Stimulated activated CD4-positive, alpha-beta T cell treated with anti-CD3 and anti-CD28 coated beads, Interleukin-15, amount 100 ng/mL, for 1 hour (primary cell): ENCODE measurements at places on chromosomes 2 and 18.

- no peak for DNase-seq
Observed at GRCh38 chr2:52724585-52724984, 1043.0 kb upstream of the CHAC2 start.

DNA sequence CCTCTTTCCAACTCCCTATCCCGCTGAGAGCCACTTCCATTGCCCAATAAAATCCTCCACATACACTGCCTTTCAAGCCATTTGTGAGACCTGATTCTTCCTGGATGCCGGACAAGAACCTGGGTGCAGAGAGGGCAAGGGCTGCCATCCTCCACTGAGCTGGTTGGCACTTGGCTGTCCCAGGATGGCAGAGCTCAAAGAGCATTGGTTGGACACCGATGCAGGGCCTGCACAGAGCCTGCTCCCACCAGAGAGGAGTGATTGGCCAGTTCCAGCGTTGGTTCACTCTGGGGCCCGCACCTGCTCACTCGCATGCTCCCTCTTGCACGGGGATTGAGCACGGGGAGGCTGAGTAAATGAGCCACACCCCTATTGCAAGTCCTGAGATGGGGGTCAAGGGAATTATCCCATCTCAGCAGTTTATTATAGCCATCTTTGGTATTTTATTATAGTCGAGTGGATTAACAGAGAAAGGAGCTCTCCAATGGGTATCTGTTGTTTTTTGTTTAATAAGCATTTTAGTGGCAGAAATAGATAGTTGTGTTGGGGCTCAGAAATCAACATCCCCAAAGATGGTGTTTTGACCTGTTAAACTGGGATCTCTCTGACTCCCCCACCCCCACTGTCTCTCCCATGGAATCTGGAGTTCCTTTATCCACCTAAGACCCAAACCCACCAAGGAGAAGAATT is 19.8 kb upstream of the MGAT4A start:
- DNase-seq: no peak

DNA sequence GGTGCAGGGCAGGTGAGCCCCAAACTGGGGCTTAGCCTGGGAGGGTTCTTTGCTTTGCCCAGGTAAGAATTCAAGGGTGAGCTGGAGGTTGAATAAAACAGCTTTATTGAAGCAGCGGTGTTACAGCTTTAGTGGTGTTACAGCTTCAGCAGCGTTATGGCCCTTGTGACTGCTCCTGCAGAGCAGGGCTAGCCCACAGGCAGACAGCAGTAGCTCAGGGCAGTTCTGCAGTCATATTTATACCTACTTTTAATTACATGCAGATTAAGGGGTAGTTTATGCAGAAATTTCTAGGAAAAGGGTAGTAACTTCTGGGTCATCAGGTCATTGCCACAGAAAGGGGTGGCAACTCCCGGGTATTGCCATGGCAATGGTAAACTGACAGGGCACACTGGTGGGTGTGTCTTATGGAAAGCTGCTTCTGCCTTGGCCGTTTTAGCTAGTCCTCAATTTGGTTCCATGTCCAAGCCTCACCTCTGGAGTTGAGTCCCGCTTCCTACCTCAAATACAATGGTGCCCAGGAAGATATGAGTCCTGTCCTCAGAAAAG is 78.2 kb downstream of the THNSL2 start:
- no peak for DNase-seq

GRCh38 chr2:64461271-64462058 is 7.5 kb downstream of the LGALSL start:
- DNase-seq: no peak

- no peak for DNase-seq
Observed at GRCh38 chr2:8654041-8654440, 27.8 kb upstream of the ID2 start.

- no peak for DNase-seq
Observed at GRCh38 chr2:149526689-149527088, 60.9 kb downstream of the MMADHC start.

DNA sequence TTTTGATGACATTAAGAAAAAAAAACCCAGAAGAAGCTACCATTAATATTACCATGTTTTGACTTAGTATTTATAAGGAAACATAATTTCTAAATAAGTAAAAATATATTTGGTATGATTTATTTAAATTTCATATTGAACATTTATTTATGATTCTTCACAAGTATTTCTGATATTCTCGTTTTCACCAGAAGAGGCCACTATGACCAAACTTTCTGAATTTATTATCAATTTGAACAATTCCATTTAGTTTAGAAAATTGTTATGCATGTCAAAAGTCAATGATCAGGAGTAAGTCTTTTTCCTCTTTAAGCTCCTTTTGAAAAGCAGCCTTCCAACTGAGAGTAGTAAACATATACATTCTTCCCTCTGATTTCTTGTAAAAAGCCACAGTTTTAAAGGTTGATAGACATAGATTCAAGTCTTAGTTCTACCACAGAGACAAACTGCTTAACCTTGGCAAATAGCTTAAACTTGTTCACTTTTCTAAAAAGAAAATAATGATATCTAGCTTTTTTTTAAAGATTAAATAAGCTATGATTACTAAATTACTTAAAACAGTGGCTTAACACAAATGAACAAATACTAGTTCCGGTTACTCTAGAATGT is 329.9 kb downstream of the TRIB2 start:
- DNase-seq: no peak

DNA sequence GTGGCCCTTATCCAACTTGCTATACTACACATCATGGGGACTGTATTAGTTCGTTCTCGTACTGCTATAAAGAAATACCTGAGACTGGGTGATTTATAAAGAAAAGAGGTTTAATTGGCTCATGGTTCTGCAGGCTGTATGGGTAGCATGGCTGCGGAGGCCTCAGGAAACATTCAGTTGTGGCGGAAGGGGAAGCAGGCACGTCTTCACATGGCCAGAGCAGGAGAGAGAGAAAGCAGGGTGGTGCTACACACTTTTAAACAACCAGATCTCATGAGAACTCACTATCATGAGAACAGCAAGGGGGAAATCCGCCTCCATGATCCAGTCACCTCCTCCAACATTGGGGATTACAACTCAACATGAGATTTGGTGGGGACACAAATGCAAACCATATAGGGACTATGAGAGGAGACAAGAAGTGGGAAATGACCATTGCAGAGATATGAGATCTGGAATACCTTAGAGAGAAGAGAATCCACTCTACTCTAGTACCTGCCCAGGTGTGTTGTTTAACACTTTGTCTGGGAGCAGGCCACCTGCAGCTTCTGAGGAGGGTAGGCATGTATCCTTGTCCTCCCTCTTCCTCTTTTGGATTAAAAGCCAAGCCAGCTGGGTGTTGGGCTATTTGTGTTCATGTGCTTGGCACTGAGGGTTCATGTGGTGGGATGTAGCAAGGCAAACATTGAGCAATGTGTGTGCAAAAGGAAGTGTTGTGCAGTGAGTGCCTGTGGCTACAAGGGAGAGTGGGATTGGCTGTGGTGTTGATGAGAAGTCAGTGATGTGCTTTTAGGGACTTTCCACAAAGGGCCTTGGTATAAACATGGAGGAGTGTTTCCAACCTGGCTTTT is 22.8 kb downstream of the TTLL4 start:
- DNase-seq: no peak

DNA sequence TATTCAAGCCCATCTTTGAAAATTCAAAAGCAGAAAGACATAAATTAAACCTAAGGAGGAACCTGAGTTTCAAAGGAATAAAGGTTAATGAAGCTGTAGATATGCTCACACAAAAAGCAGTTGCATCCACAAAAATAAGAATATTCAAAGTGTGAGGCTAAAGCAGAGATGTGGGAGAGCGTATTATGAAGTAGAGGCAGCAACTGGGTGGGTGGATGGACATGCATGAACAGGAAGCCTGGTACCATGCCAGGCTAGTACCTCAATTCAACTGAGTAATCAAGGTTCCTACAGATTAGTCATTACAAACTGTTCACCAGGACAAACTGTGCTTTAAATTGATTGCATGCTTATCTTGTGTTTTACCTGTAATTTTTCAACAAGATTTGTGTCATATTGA is 330.0 kb upstream of the PKDCC start:
- DNase-seq: no peak

DNA sequence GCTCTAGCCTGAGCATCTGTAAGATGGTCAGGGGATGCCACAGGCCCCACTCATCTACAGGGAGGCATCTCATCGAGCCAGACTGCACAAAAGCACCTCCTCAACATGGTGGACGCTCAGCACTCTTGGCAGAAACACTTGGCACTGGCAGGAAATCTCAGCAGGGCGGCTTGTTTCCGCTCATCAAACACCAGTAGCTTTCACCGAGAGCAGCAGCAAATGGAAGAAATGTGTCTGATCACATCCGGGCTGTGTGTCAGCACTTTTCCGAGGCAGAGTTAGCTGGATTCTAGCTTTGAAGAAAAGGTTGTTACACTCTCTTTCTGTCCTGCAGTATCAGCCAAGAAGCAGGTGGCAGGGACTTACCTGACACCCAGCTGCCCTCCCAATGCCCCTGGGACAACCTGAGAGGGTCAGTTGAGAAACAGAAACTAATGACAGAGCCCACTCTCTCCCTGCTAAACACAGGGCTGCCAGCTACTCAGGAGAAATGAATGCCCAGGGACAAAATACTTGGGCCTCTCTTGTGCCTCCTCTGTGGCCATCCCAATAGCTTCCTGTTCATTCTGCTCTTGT is 68.9 kb upstream of the FZD7 start:
- DNase-seq: no peak

GRCh38 chr18:71028285-71028762 is 739.5 kb downstream of the SOCS6 start:
- DNase-seq: no peak

GRCh38 chr2:198807131-198807530 is 650.6 kb downstream of the SATB2 start:
- DNase-seq: no peak

GRCh38 chr2:131031431-131031841 is 61.8 kb downstream of the FAM168B start:
- DNase-seq: no peak

DNA sequence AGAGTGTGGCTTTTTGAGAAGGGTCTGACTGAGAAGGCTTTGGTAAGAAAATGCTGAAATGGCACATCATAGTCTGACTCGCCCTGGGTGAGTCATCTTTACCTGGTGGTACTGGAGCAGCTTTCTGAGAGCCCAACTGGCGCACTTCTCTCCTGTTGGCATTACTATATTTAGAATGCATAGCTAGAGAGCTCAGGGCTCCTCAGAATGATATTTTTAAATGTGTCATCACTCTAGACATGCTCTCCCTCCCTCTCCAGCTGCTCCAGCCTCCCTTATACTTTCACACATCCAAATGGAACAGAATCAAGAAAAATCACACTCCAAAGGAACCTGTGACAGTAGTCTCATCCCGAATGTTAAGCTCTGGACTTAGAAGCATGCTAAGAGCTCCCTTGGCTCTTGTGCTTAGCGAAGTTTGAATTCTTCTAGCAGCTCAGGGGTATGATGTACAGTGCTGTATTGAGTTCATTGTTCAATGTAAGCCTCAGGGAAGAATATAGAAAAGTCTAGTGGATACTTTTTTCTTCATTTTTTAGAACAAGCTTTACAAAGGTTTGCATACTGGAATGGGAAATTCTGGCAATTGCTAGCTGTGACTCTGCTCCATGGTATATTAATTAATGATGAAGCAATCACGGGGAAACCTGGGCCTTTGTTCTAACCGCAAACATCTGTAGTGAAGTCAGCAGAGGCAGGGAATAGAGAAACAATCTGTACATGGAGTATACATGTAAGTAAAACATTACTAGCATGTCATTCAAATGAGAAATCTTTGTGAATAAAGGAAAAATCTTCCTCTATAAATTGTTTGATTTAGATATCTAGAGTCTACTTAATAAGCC is 751.2 kb upstream of the NRXN1 start:
- DNase-seq: no peak

DNA sequence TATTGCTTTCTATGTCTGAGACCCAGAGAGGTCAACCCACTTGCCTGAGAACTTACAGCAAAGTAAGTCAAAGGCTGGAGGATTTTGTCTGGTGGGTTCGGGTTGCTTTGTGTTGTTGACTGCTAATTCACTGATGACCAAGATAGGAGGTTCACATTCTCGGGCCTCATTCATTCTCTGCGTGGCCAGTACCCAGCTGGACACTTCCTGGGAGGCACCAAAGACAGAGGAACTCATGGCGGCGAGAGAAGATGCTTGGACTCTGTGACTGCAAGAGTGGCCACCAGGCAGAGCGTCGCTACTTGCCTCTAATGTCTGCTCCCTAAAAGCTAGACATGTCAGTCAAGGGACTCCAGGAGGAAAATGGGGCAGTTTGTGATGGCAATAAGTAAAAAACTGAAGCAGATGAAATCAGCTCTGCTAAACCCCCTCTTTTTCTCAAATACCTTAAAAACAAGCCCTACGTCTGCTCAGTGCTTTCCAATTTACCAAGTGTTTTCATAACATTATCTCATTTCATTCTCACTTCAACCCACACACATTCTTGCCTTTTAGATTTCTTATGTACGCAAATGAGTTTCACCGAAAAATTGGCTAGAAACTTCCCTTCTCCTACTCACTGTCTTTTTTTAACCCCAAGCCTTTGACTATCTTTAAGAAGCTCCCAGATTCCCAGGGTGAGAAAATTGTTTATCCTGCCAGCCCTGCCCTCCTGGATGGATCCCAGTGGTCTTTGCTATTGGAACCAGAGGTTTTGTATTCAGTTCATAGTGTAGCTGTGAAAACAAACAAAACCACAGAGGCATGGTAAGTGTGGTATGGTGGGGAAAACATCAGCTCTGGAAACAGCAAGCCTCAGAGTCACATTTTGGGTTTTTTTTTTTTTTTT is 4.9 kb upstream of the LBH start:
- DNase-seq: no peak

- DNase-seq: no peak
Observed at GRCh38 chr2:148914463-148914862, 39.4 kb downstream of the KIF5C start.

DNA sequence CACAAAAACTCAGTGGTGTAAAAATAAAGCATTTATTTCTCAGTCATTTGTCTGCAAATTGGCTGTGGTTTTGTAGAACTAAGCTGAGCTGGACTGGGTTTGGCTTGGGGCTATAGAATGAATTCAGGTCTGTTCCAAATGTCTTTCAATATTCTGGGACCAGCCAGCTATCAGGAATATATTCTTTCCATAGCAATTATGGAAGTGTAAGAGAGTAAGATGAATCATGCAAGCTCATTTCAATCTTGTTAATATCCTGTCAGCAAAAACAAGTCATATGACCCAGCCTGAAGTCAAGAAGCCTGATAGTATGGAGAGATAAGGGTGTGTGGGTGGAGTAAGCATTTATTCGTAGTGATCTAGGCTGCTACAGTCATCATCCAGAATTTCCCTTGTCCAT is 481.0 kb upstream of the CDH2 start:
- DNase-seq: no peak

DNA sequence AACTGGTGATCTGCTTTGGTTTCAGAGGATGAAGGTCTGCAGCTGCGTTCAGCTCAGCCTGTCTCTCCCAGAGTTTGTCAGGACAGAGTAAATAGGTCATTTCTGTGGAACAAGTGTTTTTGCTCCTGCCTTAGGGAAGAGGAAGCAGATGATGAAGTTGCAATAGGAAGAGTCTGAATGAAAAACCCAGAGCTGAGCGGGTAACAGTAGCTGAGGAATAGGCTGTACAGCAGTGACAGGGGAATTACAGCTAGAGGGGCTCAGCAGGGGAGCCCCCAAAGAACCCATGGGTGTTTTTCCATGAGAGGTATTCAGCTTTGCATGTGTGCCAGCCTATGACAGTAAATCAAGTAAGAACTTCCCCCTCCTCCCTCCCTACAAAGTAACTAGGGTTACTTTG is 10.3 kb upstream of the CYBRD1 start:
- DNase-seq: no peak

GRCh38 chr2:48870942-48871341 is 115.4 kb upstream of the LHCGR start:
- DNase-seq: no peak
